ENCODE measurements at places on chromosomes 13 and 19.

DNA sequence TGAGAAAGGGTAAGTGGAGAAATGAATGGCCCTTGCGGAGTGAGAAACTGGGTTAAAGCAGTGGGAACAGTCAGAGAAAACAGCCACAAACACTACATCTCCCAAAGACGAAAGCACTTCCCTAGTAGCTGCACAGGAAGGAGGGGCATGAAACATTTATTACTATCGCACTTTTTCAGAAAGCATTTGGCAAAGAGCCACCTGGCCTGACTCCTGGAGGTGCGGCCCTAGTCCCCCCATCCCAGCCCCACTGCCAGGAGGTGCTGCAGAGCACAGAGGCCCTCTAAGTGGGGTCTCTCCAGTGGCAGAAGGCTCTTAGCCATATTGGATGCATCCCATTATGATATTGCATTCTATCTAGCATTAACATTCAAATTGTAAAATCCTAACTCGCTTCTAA is 55.8 kb downstream of the MTMR6 start:
- DNase-seq: no peak

GRCh38 chr13:110410936-110411687 is 104.0 kb downstream of the COL4A2 start:
- DNase-seq: no peak

DNA sequence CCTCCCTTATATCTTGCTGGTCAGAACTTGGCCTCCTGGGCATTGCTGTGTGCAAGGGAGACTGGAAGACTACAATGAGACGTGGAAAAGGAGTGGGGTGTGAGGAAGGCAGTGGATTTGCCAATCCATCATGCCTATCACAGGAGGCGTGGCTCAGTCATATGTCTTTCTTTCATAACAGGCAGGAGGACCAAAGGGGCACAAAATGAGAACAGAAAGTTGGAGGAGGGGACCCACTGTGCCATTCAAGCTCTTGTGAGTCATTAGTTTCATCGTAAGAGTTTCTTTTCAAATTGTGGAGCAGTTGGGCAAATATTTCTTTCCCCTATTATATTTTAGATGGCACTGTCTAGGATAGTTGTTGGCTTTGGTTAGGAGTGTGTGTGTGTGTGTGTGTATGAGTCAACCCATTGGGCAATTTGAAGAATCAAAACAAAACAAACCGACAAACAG is 471.5 kb downstream of the TSHZ3 start:
- DNase-seq: no peak

GRCh38 chr13:50192272-50192813 is 177.1 kb downstream of the KCNRG start:
- no peak for DNase-seq

DNA sequence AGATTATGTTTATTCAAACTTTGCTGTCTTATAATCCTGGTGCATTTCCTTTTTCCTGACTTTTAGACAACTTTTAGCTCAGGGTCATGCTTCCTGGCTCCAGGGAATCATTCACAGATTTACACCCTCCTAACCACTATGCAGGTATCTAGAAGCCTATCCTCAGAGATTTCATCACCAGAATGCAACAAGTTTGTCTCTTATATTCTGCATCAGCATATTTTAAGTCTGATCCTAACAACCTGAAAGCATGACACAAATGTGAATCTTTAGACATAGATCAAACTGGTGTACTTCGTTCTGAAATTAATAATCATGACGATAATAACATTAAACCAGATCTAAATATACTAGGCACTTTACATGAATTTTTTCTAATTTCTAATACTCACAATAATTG is 100.0 kb downstream of the TRPC4 start:
- no peak for DNase-seq

DNA sequence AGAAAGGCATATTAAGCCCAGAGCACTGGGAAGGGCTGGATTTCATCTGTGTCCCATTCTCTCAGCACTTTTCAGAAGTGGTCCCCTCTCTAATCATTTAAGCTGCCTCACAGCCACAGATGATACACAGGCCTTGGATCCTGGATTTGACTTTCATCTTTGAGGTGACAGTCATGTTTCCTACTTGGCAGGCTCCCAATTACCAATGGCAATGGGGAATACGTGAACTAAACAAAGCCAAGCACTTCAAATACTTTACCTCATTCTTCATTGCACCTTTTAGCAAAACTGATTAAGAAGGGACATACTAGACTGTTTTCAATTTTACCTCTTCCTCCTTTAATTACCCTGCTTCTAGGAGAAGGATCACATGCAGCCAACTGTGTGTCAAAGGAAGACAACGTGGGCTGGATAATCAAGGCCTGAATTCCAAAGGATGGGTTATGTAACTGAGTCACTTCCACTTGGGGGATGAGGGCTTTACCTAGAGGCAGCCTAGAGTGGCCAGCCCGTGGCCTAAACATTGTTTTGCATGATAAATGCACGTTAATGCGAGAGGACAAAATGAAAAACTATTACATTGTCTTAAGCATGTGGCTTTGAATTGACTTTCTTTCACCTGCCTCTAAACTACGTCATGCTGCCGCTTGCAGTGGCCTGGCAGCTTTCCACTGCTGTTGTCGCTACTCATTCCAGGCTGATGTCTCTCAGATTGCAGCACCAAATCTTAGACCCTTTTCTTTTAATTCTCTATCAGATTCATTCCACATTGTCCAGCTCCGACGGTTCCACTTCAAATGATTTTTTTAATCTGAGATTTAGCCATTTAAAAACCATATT is 95.0 kb downstream of the KCTD12 start:
- no peak for DNase-seq

All from activated CD8-positive, alpha-beta memory T cell treated with anti-CD3 and anti-CD28 coated beads, Interleukin-2, amount 10 ng/mL, durations not matched to agents 7 days and 5 days (primary cell).